Hypothalamus (tissue), 51 donors: ENCODE measurements at places on chromosomes 4 and X.

GRCh38 chr4:153494562-153494961 is 28.4 kb downstream of the TMEM131L start:
- DNase-seq: no peak

DNA sequence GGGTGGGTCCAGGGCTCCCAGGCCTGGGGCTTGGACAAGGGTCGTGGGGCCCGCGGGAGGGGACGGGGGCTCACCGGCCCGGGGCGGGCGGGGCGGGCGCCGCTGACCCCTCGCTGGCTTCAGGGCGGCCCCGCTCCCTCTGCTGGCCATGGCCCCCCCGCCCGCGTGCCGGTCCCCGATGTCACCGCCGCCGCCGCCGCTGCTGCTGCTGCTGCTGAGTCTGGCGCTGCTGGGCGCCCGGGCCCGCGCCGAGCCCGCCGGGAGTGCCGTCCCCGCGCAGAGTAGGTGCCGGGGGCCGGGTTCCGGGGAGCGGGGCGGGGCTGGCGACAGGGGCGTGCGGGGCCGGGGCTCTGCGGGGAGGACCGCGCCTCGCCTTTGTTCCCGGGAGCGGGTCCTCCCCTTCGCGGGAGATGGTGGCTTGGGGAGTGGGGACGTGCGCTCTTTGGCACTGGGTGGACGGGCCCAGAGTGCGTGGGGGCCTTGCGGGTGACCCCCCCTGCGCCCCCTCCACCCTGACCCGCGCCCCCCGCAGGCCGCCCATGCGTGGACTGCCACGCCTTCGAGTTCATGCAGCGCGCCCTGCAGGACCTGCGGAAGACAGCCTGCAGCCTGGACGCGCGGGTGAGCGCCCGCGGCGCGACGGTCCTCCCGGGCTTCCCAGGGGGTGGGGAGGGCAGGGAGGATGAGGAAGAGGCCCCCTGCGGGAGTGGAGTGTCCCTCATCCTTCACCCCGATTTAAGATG is 16.8 kb upstream of the NAT8L start:
- peak; percentile 59 for DNase-seq

DNA sequence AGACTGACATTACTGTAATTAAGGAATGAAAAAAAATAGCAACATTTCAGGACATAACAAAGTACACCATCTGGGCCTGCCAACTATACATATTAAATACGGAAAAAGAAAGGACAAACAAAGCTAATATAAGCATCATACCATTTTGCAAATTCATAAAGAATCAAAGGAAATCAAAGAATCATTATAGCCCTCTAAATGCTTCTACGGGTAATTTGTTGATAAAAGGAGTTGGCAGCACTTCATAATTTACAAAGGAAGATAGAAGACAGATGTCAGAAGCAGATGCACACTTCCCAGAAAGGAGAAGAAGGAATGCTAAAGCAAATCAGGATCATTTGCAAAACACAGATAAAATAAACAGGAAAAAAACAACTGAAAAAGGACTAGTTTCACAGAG is 1757.3 kb downstream of the PCDH7 start:
- DNase-seq: no peak

- DNase-seq: no peak
Measured at GRCh38 chr4:177275999-177276398, 33.7 kb upstream of the NEIL3 start.

GRCh38 chr4:177487977-177488376 is 45.7 kb upstream of the AGA start:
- no peak for DNase-seq

DNA sequence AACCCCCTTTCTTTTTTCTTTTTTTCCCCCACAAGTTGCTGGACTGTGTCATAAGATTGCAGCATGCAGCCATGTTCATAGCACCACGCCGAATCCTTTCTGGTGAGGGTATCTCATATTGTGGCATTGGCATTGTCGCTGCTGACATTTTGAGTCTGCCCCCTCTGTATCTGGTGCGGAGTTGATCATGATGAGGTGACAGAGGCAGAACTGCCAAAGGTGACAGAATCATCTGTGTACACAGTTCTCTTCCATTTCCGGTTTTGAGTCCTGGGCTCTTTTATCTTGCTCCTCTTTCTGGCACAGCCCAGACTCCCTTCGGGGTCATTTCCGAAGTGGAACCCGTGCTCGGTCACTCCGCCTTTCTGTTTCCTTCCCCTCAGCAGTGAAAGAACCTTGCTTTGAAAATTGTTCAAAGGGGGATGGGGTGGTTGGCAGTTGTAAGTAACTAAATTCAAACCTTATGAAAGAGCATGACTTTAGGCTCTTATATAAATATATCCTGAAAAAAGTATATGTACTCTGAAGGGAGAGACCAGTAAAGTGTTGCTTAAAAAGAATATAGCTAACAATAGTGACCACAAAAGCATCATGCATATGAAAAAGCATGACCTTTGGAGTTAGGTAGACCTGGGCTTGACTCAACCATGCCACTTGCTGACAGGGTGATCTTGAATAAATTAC is 55.0 kb upstream of the BMP2K start:
- no peak for DNase-seq

GRCh38 chr4:131974730-131975129 is 1174.4 kb upstream of the PCDH10 start:
- DNase-seq: no peak

DNA sequence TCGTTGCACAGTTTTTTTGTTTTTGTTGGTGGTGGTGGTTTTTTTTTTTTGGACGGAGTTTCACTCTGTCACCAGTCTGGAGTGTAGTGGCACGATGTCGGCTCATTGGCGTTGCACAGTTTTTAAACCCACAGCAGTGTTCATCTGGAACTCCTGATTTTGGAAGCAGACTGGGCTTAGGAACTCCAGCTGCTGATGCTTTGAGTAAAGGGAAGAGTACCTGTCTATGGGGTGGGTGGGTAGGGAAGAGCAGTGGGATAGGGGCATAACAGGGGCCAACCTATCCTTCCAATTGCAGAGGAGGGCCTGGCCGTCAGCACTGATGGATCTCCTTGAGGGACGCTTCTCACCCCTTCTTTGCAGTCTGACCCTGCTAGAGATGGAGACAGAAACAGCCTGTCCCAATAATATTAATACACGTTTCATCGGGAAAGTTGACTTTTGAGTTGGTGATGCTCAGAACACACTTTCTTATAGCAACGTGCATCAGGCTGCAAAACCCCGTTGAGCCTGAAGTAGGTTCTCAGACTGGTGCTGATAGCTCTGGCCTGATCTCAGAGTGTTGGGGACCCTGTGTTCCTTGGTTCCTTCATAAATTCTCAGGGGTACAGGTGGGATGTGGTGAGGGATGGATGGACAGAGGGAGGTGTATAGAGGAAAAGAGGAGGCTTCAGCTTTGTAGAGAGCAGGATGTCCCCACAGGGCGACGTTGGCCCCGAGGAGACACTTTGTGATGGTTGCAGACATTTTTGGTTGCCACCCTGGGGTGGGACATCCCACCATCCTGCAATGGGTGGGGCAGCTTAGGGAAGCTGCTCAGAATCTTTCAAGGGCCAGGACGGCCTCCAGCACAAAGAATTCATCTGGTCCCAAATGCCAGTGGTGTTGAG is 2.3 kb downstream of the CD99 start:
- DNase-seq: no peak

DNA sequence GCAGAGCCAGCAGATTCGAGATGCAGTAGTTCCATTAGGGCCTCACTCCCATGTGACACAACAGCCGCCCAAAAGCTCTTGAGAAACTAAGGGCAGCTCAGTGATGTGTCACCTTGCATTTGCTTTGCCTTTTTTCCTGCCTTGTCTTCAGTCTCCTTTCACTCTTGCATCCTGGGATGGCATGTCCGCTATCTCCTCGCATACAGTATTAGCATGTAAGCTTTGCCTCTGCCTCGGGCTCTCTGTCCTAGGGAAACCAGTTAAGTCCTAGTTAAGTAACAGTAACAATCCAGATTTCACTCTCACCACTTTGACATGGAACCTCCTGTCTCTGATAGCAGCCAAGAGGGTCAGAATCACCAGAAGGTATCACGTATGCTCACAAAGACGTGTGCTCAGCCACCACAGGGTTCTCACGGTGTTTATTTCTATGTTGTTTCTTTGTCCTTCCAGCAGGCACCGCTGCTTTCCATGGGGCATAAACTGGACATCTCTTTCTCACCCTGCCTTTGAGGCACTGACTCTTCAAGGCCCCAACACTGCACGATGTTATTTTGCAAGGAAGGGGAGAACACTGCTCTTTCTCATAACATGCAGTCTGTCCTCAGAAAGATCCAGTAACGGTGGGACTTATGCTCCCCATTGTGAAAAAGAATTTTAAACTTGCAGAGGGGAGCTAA is 26.7 kb upstream of the SORBS2 start:
- DNase-seq: no peak

GRCh38 chrX:2967584-2967983 is 38.4 kb upstream of the ARSD start:
- no peak for DNase-seq

DNA sequence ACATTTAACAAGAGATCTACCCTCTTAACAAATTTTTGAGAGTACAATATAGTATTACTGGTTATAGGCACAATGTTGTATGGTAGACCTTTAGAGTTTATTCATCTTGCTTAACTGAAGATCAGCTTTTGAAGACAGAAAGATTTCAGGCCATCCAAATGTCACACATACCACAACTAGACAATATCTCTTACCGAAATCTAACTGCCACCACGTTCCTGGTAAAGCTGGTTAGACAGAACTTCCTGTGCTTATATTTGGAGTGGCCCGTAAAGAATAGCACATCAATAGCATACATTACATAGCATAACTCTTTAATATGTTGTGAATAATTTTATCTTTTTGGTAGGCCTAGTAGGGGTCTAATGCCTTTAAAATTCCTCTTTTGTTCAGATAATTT is 29.8 kb upstream of the ARHGEF6 start:
- DNase-seq: no peak

GRCh38 chrX:126557151-126557550 is 4.5 kb upstream of the DCAF12L1 start:
- DNase-seq: no peak

GRCh38 chrX:153504445-153505016 is 9.8 kb downstream of the BGN start:
- DNase-seq: no peak

- DNase-seq: no peak
Measured at GRCh38 chrX:148020329-148020728, 39.2 kb downstream of the FMR1NB start.

- DNase-seq: no peak
Measured at GRCh38 chr4:52684896-52685295, 25.8 kb upstream of the USP46 start.

- DNase-seq: no peak
Measured at GRCh38 chr4:116180157-116180601, 905.2 kb downstream of the TRAM1L1 start.

DNA sequence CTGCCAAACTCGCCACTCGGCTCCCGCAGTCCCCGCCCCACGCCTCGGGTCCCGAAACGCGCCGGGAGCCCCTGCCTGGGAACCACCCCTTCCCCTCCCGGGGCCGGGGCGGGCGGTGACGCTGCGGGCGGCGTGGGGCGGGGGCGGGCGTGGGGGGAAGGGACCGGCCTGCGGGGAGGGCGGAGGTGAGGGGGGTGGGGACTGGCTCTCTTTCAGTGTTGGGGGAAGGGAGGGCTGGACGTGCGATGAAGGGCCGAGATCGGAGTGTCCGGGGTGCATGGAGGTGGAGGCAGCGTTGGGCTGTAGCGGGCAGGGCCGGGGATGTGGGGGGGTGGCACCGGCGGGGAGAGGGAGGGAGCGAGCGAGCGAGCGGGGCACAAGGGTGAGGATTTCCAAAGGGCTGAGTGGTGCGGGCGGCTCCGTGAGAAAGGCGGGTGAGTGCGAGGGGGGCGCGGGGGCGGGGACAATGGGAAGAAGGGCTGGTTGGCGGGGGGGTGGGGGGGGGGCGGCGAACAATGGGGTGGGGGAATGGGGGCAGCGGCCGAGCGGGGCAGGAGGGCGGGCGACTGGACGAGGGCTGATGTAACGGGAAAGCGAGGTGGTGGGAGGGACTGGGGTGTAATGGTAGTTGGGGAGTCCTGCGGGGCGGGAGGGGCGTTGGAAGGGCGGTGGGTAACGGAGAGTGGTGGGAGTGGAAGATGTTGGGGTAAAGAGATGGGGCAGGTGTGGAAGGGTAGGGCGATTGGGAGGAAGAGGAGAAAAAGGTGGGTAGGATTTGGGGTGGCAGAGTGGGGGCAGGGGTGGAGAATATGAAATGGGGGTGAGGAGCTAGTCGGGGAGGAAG is 578 bp downstream of the DCUN1D4 start:
- DNase-seq: peak; percentile 85

GRCh38 chr4:3671571-3672464 is 94.4 kb upstream of the ADRA2C start:
- DNase-seq: no peak

DNA sequence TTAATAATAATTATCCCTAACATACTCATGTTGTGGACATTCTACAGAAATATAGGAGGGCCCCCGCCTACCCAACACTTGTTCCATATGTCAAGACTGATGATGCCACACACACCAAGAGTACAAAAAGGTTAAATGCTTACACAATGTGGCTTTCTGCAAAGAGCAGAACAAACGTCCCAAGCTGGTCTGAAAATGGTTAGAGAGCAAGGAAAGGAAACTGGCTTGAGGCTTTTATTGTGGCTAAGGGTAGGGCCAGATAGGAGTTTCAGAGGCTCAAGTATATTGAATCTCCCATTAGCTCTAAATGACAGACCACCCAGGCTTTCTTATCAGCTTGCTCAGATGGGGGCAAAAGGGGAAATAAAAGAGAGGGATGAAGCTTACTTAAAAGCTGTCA is 134.1 kb upstream of the C1QTNF7 start:
- DNase-seq: no peak

DNA sequence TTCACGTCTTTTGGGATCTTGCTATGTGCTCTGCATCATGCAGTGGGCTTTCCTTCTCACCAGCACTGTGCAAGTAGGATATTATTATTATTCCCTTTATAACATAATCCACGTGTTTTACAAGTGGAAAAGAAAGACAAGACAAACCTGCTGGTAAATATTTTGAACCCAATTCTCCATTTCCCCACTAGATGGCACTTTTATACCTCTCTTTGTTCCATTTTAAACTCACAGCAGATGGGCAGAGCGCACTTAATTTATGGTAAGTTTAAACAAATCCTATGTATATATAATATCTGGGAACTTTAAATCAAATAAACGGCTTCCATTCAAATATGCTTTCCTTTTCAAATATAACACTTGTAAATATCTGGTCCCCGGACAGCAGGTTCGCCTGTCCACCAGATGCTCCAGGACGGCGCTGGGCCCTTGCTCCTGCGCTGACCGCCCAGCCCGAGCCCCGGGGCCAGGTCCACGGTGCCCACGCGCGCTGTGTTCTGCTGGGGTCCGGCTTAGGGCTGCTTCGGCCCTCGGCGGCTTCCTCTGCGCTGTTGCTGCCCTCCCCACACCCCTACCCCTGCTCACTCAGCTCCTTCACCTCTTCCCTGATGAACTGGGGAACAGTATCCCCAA is 31.1 kb downstream of the F11 start:
- DNase-seq: no peak

- no peak for DNase-seq
Measured at GRCh38 chrX:148865277-148866210, 365.1 kb downstream of the AFF2 start.

GRCh38 chrX:129108936-129109335 is 414.4 kb downstream of the SMARCA1 start:
- DNase-seq: no peak
